ENCODE measurements at places on chromosomes 13 and 19.

GRCh38 chr13:51645154-51645650, 60.9 kb downstream of the WDFY2 start:
- peak; percentile 57 for DNase-seq

- DNase-seq = no peak
Observed at GRCh38 chr13:21458451-21458812, 671 bp downstream of the ZDHHC20 start.

GRCh38 chr13:36088001-36088400, 43.2 kb downstream of the DCLK1 start:
- no peak for DNase-seq

DNA sequence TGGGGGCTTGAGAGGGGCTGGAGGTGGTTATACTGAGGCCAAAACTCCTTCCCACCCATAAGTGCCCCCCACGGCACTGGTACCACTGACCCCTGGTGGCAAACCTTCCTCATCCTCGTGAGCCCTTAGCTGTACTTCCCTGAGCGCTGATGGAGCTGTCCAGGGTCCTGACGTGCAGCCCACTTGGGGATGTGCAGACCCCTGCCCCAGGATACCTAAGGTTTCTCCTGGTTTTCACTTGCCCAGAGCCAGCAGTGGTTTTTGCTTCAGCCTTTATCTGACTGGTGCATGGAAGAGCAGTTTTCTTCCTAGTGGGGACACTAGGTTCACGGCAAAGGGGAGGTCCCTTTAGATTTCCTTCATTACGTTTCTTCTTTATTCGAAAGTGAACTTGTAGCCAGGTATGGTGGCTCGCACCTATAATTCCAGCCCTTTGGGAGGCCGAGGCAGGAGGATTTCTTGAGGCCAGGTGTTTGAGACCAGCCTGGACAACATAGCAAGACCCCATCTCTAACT, 28.7 kb upstream of the KCTD15 start:
- peak; percentile 32 for DNase-seq

DNA sequence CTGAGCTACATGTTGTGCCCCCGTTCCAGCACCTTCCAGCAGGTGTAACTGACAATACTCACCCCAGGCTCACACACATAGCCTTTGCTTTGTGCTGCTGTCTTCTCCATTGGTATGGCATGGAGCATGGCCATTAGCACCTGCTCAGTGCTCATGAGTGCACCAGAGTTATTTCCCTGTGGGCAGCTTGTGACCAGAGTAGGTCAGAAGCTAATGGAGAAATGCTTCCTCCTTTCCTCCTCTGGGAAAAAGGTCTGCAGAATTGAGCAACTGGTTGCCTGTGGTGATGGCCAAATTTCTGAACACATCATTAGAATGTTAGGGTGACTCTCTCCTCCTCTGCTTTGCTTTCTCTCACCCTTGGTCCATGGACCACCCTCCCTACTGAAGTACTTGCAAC, 344.5 kb upstream of the TMTC4 start:
- DNase-seq = no peak

GRCh38 chr19:31438401-31439269, 89.4 kb upstream of the TSHZ3 start:
- no peak for DNase-seq

DNA sequence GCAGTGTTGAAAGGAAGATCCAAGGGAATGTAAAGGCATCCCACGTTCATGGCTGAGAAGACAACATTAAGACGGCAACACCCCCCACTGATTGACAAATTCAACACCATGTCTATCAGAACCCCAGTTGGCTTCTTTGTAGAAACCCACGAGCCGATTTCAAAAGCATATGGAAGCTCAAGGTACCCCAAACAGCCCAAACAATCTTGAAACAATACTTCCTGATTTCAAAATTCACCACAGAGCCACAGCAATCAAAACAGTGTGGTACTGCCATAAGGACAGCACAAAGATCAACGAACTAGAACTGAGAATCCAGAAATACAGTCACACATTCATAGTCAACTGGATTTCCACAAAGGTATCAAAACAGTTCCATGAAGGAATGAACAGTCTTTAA, 6.2 kb downstream of the MIER2 start:
- DNase-seq = no peak

DNA sequence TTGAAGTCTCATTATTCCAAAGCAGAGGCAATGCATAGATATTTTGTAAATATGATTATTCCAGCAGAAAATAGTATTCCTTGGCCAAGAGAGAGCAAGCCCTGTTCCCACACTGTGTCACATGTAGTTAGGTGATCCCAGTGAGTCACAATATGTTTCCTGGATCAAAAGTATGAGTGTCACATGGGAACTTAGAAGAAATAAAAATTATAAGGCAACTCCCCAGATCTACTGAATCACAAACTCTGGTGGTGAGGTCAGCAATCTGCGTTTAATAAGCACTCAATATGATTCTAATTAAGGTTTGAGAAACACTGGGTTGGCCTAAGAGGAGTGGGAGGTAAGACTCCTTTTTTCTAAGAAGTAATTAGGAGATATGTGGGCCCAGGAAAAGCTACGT, 1504.5 kb upstream of the PCDH20 start:
- peak; percentile 1 for DNase-seq

Data from IMR-90 (cell line).